ENCODE measurements at places on chromosomes 2 and 18.

- DNase-seq = no peak
Observed at GRCh38 chr2:186379052-186379451, 107.0 kb upstream of the ZC3H15 start.

DNA sequence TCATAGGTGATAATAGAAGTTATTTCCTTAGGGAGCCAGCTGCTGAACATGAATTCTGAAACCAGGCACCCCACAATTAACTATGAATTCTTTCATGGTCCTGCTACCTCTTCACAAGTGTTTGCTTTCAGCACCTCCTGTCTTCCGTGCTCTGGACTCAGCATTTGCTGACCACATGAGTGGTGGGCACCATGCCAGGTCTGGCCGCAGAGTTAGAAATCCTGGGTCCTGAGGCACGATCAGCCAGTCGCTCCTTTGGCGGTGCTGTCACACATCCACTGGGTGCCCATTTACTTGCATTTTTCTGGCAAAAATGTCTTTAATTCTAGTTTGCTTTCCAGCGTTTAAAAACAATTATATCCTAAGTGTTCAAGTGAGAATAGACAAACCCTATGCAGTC, 196.4 kb upstream of the PXDN start:
- no peak for DNase-seq

DNA sequence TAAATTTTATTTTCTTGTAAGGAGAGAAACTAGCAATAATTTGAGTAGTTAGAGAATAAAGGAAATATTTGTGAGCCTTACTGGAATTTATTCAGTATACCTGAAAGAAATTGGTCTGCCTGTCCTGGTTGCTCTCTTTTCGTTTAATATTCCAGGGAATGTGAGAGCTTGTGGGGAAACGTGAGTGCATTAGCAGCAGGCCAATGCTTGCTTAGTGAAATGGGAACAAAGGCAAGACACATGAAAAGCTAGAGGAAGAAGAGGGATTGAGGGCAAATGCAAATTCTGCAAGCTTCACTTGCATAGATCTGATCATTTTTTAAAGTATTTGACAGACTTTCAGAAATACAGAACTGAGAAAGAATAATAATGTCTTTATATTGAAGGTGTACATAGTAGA, 111.0 kb downstream of the ERBB4 start:
- DNase-seq = no peak

DNA sequence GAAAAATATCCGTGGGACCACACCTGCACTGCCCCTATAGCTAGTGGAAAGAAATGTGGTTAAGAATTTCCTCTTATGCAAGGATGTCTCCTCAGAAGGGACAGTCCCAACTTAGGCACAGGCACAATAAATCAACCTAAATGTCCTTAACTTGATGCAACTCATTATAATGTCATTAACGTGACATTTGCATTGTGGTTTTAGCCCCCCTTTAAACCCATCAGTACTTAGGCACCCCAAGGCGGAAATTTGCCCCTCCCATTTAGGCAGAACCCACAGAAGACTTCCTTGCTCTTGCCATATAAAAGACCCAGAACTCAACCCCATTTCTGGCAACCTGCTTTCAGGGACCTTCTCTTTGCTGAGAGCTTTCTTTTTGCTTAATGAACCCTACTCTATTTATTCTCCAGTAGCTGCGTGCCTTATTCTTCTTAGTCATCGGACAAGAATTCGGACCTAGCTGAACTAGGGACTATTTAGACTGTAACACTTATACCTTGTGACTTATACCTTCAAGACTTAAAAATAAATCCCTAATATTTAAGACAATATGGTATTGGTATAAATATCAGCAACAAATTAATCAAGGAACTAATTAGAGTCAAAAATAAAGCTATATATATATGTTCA, 1281.6 kb upstream of the TMEFF2 start:
- DNase-seq = no peak

GRCh38 chr2:54624591-54625071, 98.8 kb upstream of the EML6 start:
- DNase-seq = no peak

GRCh38 chr2:192827735-192828134, 633.0 kb upstream of the TMEFF2 start:
- no peak for DNase-seq

DNA sequence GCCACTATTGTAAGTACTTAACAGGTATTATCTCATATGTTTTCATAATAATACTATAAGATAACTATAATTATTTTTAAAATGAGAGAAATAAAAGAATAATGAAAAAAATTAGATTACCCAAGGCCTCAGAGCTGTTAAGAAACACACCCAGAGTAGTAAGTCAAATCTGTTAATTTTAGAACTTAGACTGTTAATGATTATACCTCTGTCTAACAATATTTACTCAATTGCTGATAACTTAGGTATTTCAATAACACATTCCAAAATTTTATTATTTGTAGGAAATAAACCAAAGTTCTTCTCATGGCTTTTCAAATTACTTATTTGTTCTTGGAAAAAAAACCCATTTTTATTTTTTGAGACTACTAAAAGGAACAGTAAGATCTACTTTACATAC, 227.5 kb upstream of the KCNH7 start:
- no peak for DNase-seq

GRCh38 chr2:181408861-181409260, 48.3 kb upstream of the ITGA4 start:
- DNase-seq = no peak

DNA sequence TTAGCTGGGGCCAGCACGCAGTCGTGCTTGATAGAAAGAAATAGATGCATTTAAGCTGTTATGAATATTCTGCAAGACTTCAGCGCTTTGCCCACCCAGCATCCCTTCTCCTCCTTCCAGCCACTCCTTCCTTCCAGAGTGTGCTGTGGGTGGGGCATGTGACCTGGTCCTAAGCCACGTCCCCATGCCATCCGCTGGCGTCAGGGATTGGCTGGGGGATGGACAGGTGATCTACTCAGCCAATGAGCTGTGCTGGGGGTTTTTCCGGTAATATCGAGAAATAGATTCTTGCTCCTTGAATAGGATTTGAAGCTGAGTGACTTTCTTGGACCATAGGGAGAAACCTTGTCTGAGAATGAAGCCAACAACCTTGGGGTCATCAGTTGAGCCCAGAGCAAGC, 4.8 kb upstream of the ZAP70 start:
- no peak for DNase-seq

DNA sequence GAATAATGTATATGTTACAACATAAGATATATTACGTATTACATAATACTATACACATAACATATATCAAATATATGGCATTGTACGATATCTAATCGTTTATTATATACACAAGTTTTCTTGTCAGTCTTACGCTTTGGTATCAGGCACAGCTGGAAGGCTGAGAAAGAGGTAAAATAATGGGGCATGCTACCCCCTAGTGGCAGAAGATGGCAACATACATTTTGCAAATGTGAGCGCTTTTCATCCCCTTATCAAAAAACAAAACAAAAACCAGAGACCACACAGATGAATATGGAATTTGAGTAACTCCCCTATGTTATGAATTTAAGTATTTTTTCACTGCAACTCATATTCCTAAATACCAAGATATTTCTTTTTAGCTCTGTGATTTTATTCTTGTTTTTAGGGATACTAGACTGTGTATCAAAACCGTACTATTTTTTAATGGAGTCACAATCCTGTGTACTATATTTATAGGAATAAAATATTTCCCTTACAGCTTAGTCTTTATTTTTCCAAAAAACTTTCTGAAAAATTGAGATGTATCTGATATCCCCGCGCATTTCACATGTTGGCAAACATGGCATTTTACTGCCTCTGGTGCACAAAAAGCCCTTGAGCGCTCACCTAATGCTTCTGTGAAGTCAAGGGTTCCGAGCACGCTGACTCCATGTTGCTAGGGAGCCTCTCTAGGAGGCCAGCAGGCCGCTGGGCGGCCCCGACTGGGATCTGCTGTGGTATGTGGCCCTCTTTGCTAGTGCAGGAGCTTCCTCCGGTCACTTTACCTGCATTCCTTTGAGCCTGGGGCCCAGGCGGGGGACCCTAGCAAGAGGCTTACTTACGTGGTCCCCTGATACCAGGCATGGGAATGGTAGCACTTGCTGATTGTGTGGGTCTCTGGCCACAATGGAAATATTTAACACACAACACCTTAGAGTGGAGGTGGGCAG, 62.5 kb downstream of the SLC4A3 start:
- DNase-seq = no peak

DNA sequence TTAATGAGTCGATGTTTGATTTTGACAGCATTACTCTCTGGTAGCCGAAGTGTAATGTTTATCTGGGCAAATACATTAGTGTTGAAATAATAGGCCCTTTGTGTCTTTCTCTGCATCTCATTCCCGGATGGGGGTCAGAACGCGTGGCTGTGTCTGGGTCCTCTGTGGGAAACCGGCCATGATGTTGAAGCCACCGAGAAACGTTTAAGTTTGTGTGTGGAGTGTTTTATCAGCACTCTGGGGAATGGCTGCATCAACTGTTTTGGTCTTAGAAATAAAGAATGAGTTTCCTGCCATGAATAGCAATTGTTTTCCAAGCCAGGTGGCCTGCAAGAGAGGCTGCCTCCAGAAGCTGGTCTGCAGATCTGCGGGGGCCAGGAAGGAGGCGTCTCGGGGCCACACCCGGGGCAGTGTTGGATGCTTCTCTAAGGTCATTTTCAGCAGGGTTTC, 69.7 kb downstream of the RNF144A start:
- no peak for DNase-seq

DNA sequence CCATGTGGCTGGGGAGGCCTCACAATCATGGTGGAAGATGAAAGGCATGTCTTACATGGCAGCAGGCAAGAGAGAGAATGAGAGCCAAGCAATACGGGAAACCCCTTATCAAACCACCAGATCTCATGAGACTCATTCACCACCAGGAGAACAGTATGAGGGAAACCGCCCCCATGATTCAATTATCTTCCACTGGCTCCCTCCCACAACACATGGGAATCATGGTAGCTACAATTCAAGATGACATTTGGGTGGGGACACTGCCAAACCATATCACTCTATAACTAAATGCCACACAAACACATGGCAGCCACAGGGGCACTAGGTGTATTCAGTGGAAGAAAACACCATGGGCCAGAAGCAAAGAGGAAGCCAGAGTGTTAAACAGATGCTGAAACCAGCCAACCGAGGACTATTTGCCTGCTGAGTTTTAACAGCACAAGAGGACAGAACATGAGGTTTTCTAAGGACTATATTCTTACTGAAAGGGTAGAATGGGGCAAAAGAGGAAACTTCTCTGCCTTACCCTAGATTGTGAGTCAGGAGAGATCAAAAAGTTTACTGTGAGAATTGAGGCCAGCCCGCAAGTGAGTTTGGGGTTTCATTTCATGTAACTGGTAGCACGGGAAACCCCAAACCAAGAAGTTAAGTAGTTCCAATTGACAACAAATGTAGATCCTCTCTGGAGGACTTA, 49.2 kb downstream of the SIGLEC15 start:
- DNase-seq = no peak

GRCh38 chr2:99140056-99140859, 1.2 kb upstream of the C2orf15 start:
- no peak for DNase-seq

GRCh38 chr2:225602205-225602604, 202.7 kb downstream of the NYAP2 start:
- no peak for DNase-seq

- no peak for DNase-seq
Observed at GRCh38 chr18:22391407-22392345, 26.0 kb downstream of the CTAGE1 start.

DNA sequence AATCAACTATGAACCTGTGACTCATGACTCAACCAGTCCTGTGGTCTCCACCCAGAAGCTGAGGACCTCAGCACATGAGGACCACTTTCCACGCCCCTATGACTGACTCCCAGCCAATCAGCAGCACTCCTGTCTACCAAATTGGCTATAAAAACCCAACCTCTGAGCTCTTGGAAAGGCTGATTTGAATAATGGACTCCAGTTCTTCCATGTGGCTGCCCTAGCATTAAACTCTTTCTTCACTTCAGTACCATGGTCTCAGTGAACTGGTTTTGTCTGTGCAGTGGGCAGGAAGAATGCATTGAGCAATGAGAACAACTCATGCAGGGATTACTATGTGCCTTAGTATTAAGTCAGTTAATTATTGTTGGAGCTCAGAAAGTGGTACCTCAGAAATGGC, 78.3 kb downstream of the CMPK2 start:
- DNase-seq = no peak

GRCh38 chr18:5318061-5318700, 22.7 kb upstream of the ZBTB14 start:
- no peak for DNase-seq

- DNase-seq = no peak
Observed at GRCh38 chr2:62611854-62612253, 93.7 kb upstream of the EHBP1 start.

DNA sequence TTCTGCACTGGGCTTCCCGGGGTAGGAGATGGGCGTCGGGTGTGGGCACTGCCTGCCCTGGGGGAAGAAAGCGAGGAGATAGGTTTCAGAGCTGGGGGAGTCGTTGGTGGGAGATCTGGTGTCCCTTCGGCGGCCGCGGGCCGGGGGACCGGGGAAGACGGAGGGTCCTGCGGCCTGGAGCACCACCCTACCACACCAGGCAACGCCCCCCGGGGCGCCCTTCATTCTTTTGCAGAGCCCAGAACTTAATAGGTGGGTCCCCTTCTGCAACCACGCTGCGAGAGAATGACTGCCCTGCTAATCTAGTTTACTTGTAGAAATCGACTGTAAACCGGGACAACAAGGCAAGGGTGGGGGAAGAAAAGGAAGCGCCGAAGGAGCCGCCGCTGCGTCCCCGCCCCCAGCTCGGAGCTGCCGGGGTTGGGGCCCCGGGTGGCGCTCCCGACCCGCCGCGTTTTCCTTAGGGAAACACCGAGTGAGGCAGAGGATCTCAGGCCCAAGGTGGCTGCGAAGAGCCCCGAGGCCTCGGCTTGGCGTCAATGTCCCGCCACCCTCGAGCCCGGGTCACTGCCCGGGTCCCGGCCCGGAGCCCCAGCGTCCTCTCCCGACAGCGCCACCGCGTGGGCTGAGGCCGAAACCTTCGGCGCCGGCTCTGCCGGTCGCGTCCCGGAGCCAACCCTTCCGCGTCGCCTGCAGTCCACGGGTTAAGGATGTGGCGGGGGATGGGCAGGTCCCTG, 5.4 kb upstream of the SATB2 start:
- no peak for DNase-seq

DNA sequence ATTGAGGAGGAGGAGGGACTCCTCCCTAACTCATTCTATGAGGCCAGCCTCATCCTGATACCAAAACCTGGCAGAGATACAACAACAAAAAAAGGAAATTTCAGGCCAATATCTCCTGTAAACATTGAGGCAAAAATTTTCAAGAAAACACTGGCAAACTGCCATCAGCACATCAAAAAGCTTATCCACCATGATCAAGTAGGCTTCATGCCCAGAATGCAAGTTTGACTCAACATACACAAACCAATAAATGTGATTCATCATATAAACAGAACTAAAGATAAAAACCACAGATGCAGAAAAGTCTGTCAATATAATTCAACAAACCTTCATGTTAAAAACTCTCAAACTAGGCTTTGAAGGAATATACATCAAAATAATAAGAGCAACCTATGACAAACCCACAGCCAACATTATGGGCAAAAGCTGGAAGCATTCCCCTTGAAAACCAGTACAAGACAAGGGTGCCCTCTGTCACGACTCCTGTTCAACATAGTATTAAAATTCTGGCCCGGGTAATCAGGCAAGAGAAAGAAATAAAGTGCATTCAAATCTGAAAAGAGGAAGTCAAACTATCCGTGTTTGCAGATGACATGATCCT, 1014.3 kb downstream of the CBLN2 start:
- no peak for DNase-seq

- DNase-seq = no peak
Observed at GRCh38 chr2:18578033-18578432, 11.3 kb downstream of the NT5C1B start.

- DNase-seq = no peak
Observed at GRCh38 chr2:211328126-211328525, 771.7 kb downstream of the CPS1 start.
